ENCODE measurements at places on chromosomes 3 and 15.

GRCh38 chr3:93981649-93982048, 1.7 kb downstream of the ARL13B start:
- no peak for DNase-seq

- no peak for DNase-seq
Measured at GRCh38 chr3:148601766-148602685, 95.7 kb upstream of the AGTR1 start.

DNA sequence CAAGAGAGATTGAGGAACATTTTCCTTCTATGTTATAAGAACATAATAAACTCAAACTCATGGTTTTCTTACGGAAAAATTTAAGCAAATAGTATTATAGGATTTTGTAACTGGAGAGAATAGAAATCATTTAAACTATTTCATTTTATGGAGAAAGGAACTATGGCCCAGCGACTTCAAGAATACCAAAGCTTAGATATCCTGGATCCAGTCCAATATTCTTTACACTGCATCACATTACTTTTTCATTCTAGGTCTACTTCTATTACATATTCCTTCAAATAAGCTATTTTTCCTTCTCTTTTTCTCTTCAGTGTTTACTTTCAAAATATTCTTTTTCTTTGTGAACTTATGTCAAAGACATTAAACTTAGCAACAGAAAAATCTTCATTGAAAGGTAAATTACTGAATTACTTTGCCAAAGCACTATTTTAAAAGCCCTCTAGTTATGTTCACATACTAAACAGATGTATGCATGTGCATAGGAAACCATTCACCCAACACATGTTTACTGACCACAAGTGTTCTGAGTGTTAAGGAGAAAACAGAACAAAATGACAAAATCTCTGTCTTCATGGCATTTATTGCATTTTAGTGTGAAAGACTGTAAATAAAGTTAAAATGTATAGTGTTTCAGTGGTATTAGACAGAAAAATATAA, 20.4 kb downstream of the KPNA4 start:
- no peak for DNase-seq

- DNase-seq = no peak
Measured at GRCh38 chr15:31597466-31597865, 270.8 kb downstream of the KLF13 start.

GRCh38 chr3:17980863-17981262, 238.4 kb upstream of the TBC1D5 start:
- DNase-seq = no peak
